HCT116 (cell line): ENCODE measurements at places on chromosomes 16 and 17. TPM values are rescaled to one million over a fixed set of nuclear protein-coding genes. Genes with fewer than 3 reads are reported as not detected.

Gene MYH1
- total RNA-seq, result not detected

Gene SPN
- 0.47 TPM for total RNA-seq

Gene CES3
- 10.8 TPM for total RNA-seq

Gene LDHD
- 3.4 TPM for total RNA-seq

Gene HOXB9
- total RNA-seq, result 40.1 TPM

Gene CCL17
- not detected for total RNA-seq

Gene AATK
- 4.4 TPM for total RNA-seq

Gene AANAT
- not detected for total RNA-seq

Gene RNF157
- total RNA-seq, result 0.86 TPM

Gene PDE6G
- total RNA-seq, result not detected

Gene TAC4
- total RNA-seq, result not detected
